GM12878 (cell line): ENCODE measurements at places on chromosomes 1 and 21. TPM values are rescaled to one million over a fixed set of nuclear protein-coding genes. Genes with fewer than 3 reads are reported as not detected.

The SMIM1 gene
- total RNA-seq, result 0.53 TPM in 1 of 2 replicates, not detected in the other

The KDF1 gene
- total RNA-seq, result 0.24 TPM in 1 of 2 replicates, not detected in the other

The PTPRU gene
- 1.5 and 2.5 TPM in 2 replicates for total RNA-seq

The ZNF683 gene
- not detected in 2 replicates for total RNA-seq

The ORC1 gene
- 24.5 and 27.2 TPM in 2 replicates for total RNA-seq

The TMEM81 gene
- total RNA-seq, result 1.2 and 1.7 TPM in 2 replicates

The NENF gene
- 49.1 and 49.4 TPM in 2 replicates for total RNA-seq

- no peak for DNase-seq
- H3K36me3 ChIP-seq, result no peaks in the 10 kb centered on the region
- H3K4me1 ChIP-seq, result no peaks in the 10 kb centered on the region
- H3K4me3 ChIP-seq, result no peak overlapping the region
Observed at GRCh38 chr1:165562571-165562970, 18.8 kb downstream of the LRRC52 start.

- DNase-seq, result no peak
- H3K27ac ChIP-seq, result no peak overlapping the region
- H3K4me1 ChIP-seq, result no peaks in the 10 kb centered on the region
- no peaks in the 10 kb centered on the region for H3K27me3 ChIP-seq
Observed at GRCh38 chr1:247429496-247429895, 13.5 kb downstream of the NLRP3 start.

DNA sequence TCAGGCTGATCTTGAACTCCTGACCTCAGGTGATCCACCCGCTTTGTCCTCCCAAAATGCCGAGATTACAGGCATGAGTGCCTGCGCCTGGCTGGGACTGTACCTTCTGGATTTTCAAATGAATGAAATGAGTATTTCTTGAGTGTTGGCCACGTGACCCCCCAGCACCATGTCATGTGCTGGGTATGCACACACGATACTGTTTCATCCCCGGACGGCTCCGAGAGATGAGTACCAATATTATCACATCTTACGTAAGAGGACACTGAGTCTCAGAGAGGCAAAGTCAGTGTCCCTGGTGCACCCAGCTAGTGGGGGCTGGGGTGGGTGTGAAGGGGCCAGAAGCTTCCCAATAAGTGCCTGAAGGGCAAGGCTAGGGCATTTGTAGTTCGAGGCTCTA is 780 bp upstream of the CROCC start:
- DNase-seq, result no peak
- H3K4me1 ChIP-seq, result no peaks in the 10 kb centered on the region
- no peak overlapping the region for H3K4me3 ChIP-seq
- H3K27ac ChIP-seq, result no peak overlapping the region
- H3K36me3 ChIP-seq, result no peaks in the 10 kb centered on the region
- no peaks in the 10 kb centered on the region for H3K27me3 ChIP-seq

- no peaks in the 10 kb centered on the region for H3K27me3 ChIP-seq
- peaks cover 10% of the 10 kb centered on the region for H3K36me3 ChIP-seq
- DNase-seq, result no peak
- H3K4me1 ChIP-seq, result no peaks in the 10 kb centered on the region; the same call in 1 of the 2 replicates
Observed at GRCh38 chr1:111648806-111649205, 29.2 kb downstream of the RAP1A start.

DNA sequence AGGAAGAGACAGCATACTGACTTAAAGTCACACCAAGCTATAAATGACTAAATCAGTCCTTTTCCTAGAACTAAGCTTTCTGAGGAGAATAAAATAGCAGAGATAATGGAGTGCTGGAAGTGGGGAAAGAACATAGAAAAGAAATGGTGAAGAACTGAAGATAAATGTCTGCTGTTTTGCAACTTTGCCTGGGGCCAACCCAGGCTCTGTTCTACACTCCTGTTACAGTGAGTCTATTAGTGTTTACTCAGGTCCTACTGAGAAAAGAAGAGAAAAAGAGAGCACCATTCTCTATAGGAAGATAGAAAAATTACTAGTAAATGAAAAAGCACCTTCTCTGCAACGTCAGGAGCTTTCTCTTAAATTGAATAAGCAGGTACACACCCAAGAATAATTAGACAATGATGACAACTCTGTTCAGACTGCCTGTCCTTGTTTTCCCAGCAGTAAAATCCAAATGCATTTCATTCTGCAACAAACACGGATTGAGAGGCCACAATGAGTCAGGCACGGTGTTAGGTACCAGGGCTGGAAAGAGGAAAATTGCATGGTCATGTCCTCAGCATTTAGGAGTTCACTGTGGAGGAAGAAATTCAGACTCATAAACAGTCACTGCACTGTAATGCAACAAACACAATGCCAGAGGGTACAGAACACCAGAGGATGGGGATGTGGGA is 139.4 kb upstream of the CAMK1G start:
- DNase-seq, result no peak
- no peaks in the 10 kb centered on the region for H3K27me3 ChIP-seq
- H3K4me3 ChIP-seq, result no peak overlapping the region
- no peak overlapping the region for H3K27ac ChIP-seq
- H3K4me1 ChIP-seq, result no peaks in the 10 kb centered on the region

DNA sequence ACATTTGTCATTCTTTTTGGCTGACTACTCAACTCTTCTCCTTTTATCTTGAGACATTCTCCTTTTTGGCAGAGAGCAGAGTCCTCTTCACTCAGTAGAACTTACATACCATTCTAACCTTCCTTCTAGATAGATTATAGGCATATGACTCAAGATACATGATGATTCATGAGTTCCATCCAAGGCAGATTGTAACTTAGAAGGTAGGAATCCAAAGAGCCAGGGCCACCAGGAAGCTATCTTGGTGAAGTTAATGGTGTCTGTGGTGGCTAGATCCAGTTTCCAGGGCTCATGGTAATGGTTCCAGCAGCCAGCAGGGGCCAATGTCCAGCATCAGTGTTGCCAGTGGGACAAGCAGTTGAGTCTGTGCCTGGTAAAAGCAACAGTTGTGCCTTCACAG is 76.1 kb upstream of the KIAA0040 start:
- no peaks in the 10 kb centered on the region; the same call in 1 of the 2 replicates for H3K27me3 ChIP-seq
- H3K4me1 ChIP-seq, result no peaks in the 10 kb centered on the region
- no peak for DNase-seq
- H3K27ac ChIP-seq, result no peak overlapping the region
- no peak overlapping the region for H3K4me3 ChIP-seq

- no peak overlapping the region for H3K27ac ChIP-seq
- no peak overlapping the region for H3K4me3 ChIP-seq
- no peak for DNase-seq
Observed at GRCh38 chr1:94180650-94181049, 56.7 kb downstream of the ARHGAP29 start.

DNA sequence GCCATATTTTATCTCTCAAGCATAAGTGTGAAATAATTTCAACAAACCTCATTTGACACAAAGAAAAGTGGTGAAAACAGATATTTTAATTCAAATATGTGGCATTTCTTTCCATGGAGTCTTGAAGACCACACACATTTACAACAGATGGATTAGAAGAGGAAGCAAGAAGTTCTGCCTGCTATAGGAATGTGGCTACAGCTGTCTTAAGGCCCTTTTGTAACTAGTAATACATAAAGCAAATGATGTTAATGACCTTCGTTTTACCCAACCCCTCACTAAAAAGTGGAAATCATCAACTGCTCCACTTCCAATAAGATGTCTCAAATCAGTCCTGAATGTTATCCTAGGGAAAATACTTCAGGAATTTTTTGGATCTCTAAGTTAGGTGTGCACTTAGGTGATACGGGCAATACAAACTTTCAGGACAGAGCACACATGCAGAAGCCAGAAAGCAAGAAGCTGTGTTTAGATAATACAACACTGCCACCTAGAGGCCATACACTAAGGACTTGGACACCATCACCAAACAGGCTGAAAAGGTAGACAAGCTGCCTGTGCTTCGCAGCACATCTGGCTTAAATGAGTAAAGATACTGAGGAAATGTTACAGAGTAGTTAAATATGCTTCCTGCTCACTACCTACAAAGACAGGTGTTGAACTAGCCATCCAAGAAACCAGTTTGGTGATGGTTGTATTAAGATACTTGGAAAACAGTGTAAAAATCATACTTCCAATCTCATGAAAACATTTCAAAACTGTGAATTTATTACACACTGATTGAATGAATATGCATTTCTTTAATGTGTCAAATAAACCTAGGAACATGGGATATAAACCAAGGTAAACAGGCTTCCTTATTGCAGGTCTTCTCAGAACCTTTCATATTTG is 24.4 kb downstream of the RRAGC start:
- no peak overlapping the region for H3K4me3 ChIP-seq
- H3K27ac ChIP-seq, result no peak overlapping the region
- H3K36me3 ChIP-seq, result peaks cover 7% of the 10 kb centered on the region; the same call in 1 of the 2 replicates
- no peaks in the 10 kb centered on the region for H3K27me3 ChIP-seq
- no peaks in the 10 kb centered on the region for H3K4me1 ChIP-seq

DNA sequence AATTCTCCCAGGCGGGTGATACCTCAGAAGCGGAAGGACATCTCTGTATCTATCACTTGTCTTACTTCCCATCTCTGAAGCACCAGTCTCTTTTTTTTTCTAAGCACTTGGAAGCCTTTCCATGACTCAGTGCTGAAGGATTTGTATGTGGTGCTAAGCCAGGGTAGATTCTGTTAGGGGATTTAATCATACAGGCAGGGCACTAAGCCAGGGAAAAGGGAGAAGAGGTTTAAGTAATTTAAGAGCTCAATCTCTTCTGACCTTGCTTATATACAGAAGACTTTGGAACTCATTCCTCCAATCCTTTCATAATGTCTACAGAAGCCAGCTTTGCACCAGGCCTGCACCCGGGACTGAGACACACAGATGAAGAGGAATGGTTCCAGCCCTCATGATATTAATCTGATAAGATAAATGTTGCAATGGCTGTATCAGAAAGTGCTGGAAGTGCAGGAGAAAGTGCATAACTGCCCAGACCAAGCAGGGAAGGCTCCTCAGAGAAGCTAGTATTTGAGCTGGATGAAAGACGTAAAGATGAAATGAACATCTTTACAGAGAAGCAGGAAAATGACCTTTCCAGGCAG is 11.0 kb downstream of the FAM163A start:
- DNase-seq, result no peak
- H3K27me3 ChIP-seq, result no peaks in the 10 kb centered on the region
- no peaks in the 10 kb centered on the region for H3K4me1 ChIP-seq
- no peak overlapping the region for H3K4me3 ChIP-seq

GRCh38 chr1:12434174-12434573 is 183.8 kb downstream of the DHRS3 start:
- no peaks in the 10 kb centered on the region for H3K36me3 ChIP-seq
- H3K4me1 ChIP-seq, result peaks cover 41% of the 10 kb centered on the region
- peak; percentile 73 for DNase-seq

DNA sequence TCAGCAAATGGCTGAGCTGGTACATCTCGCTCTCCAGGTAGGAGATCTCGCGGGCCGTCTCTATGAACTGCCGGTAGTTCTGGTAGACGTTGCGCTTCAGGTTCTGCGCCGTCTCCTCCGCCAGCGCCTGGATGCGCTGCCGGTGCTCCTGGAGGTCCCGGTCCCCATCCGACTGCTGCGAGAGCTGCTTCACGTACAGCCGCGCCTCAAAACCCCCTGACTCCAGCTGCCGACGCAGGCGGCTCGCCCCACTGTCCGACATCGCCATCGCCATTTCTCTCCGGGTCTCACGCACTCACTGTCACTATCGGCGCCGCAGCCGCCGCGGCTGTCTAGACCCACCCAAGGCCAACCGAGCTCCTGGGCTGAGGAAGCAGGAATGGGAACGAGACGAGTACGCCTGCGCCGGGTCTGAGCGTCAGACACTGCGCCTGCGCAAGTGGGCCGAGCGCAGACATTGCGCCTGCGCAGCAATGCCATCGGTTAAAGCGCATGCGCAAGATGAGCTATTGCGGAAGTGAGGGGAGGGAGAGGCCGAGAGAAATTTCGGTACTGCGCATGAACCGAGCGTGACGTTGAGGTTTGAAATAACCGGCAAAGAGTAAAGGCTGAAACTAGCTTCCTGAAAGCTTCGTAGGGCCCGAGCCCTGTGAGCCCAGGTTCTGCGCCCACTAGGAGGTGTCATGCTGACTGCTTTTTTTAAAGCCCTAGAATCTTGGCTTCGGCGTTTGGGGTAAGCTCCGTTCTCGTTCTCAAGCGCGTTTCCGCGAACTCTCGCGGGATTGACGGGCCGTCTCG is at the start of gene EXOC8:
Gene EXOC8, minus strand, starts transcription at position 381 of the 798 bp plus-strand sequence. Its CDS starts 107 bp downstream, at position 274.
- peak within 1 kb of the TSS; percentile 95 for H3K27ac ChIP-seq
- no peaks in the 10 kb centered on the region for H3K27me3 ChIP-seq
- H3K36me3 ChIP-seq, result no peaks in the 10 kb centered on the region
- peak; percentile 99 for DNase-seq

DNA sequence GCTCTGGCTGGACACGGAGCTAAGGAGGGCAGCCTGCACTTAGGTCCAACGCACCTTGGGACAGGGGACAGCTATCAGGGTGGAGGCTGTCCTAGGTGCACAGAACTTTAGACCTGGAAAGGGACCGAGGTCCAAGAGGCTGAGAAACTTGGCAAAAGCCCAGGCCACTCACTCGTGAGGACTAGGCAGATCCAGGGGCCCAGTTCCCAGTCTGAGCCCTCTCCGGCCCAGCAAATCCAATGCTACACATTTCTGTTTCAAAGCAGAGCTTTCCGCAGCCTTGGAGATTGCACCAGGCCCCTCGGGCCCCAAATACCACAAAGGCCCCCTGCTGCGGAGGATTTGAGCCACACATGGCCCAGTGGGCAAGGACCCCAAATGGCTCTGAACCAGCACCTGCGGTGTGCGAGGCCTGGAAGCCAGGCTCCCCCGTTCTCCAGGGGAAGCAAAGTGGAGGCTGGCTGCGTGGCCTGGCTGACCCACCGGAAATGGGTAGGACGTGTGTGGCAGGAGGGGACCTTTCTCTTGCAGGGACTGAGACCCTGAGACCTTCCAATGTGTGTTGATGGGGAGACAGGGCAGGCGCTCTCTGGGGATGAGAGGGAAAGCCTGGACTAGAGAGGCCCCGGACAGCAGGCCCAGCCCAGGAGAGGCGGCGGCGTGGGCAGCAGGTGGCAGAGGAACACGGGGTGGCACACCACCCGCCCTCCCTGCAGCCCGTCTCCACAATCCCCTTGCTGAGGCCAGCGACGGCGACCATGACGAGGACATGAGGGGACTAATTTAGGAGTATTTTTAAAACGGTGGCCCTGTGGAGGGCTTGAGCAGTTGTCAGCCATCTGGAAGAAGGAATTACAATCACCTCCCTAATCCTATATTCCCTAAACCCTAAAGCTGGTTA is 118.7 kb downstream of the CASZ1 start:
- no peak for DNase-seq
- H3K27ac ChIP-seq, result no peak overlapping the region
- H3K4me3 ChIP-seq, result no peak overlapping the region
- H3K27me3 ChIP-seq, result no peaks in the 10 kb centered on the region
- H3K36me3 ChIP-seq, result no peaks in the 10 kb centered on the region

GRCh38 chr1:57307392-57308170 is 116.3 kb downstream of the DAB1 start:
- H3K4me1 ChIP-seq, result no peaks in the 10 kb centered on the region
- H3K36me3 ChIP-seq, result no peaks in the 10 kb centered on the region
- no peak overlapping the region for H3K27ac ChIP-seq
- no peaks in the 10 kb centered on the region for H3K27me3 ChIP-seq
- no peak overlapping the region for H3K4me3 ChIP-seq
